ENCODE measurements at places on chromosomes 2 and 18. TPM values are rescaled to one million over a fixed set of nuclear protein-coding genes. Genes with fewer than 3 reads are reported as not detected.

The IGFBP5 gene
- total RNA-seq = 0.23 TPM

The G6PC2 gene
- not detected for total RNA-seq

The NPHP1 gene
- total RNA-seq = 8.2 TPM

The FAM237A gene
- not detected for total RNA-seq

The IL18RAP gene
- not detected for total RNA-seq

The PROM2 gene
- total RNA-seq = not detected

The ARHGAP25 gene
- total RNA-seq = 0.29 TPM

The RAB17 gene
- total RNA-seq = 0.32 TPM

The LIMS4 gene
- total RNA-seq = 0.56 TPM

The CNGA3 gene
- 0.09 TPM for total RNA-seq

The EGR4 gene
- total RNA-seq = 0.19 TPM

The DCDC2C gene
- 0.26 TPM for total RNA-seq

The TBC1D8 gene
- total RNA-seq = 69.1 TPM

The EVX2 gene
- not detected for total RNA-seq

The POTEI gene
- not detected for total RNA-seq

All from A549 treated with dexamethasone at 1 μM for 4 hours (cell line).